ENCODE measurements at places on chromosomes 16 and 17.

- DNase-seq = no peak
These were observed 268.3 kb downstream of the ABCC12 start for GRCh38 chr16:47887496-47887895.

- DNase-seq = no peak
These were observed 1.7 kb downstream of the USB1 start for GRCh38 chr16:58002936-58003335.

DNA sequence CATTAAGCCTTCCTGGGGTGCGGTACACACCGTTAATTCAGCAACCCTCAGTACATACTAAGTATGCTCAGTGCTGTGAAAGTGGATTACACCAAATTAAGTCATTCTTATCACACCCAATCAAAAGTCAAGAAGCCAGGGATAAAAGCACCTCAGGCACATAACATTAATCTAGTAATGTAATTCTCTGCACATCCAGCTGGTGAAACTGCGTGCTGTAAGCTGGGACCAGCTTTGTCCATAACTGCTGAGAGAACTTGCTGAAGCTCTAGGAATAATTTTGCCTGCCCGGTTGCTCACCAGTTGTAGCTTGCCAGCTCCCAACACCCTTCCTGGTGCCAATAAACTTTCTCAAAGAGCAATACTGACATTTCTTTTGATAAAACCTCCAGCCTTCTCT, 44.9 kb downstream of the SLC47A1 start:
- no peak for DNase-seq

GRCh38 chr17:50361561-50362480, 11.2 kb downstream of the MRPL27 start:
- DNase-seq = no peak

GRCh38 chr17:83186226-83186625, 106.8 kb downstream of the METRNL start:
- DNase-seq = no peak

- DNase-seq = no peak
These were observed 7.2 kb upstream of the COL1A1 start for GRCh38 chr17:50208611-50209061.

GRCh38 chr16:17557949-17558348, 87.2 kb upstream of the XYLT1 start:
- DNase-seq = no peak

DNA sequence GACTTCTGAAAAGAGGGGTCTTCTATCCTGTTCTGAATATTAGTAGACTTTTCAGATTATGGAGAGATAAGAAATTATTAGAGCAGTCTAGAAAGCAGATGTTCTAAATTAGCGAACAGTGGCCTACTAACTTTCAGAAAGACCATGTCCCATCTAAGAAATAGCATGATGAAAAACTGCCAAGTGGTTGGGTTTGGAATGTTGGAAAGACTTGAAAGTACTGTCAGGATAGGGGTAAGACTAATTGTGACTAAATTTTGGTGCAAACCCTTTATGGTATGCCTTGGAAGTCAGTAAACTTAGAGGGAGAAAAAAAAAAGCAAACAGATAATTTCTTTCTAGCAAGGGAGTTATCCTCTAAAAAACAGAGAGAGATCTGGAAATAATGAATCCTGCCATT, 41.1 kb downstream of the TANGO6 start:
- DNase-seq = no peak
